ENCODE measurements at places on chromosomes 3 and 15. TPM values are rescaled to one million over a fixed set of nuclear protein-coding genes. Genes with fewer than 3 reads are reported as not detected.

Gene SLC6A1
- not detected for total RNA-seq

Gene LTF
- total RNA-seq, result not detected

Gene BSN
- total RNA-seq, result 0.07 TPM

Gene PRKCD
- total RNA-seq, result 12.4 TPM

Gene MUC20
- 0.28 TPM for total RNA-seq

Gene TTC21A
- total RNA-seq, result 1.4 TPM

Gene AZI2
- 69.1 TPM for total RNA-seq

Measured in foreskin keratinocyte (primary cell).